ENCODE measurements at places on chromosomes 5 and 9. TPM values are rescaled to one million over a fixed set of nuclear protein-coding genes. Genes with fewer than 3 reads are reported as not detected.

The DRD1 gene
- 0.21 TPM for total RNA-seq

The GDF9 gene
- 1.7 TPM for total RNA-seq

The PCDHA9 gene
- 0.10 TPM for total RNA-seq

The KCNV2 gene
- not detected for total RNA-seq

DNA sequence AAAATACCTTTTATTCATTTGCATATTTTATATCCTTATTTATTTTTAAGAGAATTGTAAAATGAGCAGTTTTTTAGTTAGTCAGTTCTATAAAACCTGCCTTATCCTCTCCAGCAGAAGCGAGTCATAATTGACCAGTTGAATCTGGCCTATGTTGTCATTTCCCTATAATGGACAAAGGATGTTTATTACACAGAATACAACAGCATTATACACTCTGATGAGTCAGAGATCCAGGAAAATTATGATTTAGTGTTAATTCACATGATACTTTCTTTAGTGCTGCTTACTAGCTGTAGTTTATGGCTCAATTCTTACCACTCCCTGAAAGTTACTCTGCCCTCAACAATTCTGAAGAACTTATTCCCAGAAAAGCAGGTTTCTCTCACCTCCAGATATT lies 26.8 kb upstream of the LURAP1L start:
- no peak for DNase-seq

- DNase-seq = no peak
These were observed 18.8 kb upstream of the SLC6A3 start for GRCh38 chr5:1464096-1464446.

GRCh38 chr9:134349936-134350335 lies 23.7 kb downstream of the RXRA start:
- peak; percentile 38 for DNase-seq

DNA sequence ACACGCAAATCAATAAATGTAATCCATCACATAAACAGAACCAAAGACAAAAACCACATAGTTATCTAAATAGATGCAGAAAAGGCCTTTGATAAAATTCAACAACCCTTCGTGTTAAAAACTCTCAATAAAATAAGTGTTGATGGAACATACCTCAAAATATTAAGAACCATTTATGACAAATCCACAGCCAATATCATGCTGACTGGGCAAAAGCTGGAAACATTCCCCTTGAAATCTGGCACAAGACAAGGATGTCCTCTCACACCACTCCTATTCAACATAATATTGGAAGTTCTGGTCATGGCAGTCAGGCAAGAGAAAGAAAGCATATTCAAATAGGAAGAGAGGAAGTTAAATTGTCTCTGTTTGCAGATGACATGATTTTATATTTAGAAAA lies 1946.3 kb upstream of the CDH9 start:
- DNase-seq = no peak

GRCh38 chr5:96566833-96567587 lies 95.2 kb upstream of the CAST start:
- DNase-seq = no peak

- DNase-seq = peak; percentile 58
These were observed 136.6 kb upstream of the OTULINL start for GRCh38 chr5:14445013-14445412.

GRCh38 chr9:68493541-68493940 lies 47.1 kb downstream of the TMEM252 start:
- no peak for DNase-seq

DNA sequence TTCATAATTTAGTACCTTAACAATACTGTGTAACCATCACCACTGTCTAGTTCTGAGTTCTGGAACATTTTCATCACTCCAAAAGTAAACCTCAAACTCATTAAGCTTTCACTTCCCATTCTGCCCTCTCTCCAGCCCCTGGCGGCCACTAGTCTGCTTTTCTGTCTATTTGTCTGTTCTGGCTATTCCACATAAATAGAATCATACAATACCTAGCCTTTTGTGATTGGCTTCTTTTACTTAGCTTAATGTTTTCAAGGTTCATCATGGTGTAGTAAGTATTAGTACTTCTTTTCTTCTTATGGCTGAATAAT lies 138.7 kb downstream of the RAPGEF6 start:
- no peak for DNase-seq

GRCh38 chr9:134915046-134915985 lies 2.4 kb downstream of the FCN1 start:
- no peak for DNase-seq

- DNase-seq = no peak
These were observed 121.7 kb upstream of the FAM120A start for GRCh38 chr9:93329629-93330280.

DNA sequence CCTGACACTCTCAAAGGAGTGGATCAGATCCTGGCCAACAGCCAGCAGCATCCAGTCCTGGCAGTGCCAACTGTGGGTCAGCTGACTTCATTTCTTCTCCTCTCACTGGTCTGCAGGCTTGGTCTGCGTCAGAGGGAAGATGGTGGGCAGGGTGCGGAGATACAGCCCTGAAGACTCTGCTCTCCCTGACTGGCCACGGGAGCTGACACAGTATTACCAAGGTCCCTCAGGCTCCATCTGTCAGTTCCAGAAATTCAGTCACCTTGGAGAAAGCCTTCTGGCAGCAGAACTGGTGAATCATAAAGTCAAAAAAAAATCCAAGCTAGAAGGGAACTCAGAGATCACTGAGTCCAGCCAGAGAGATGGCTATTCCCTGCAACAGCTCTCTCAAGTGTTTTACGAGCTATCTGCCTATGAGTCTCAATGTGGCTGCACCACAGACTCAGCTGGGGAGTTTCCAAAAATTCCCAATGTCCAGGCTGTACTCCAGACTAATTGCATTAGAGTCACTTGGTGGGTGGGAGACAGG lies 27.9 kb downstream of the C1QTNF2 start:
- DNase-seq = no peak

DNA sequence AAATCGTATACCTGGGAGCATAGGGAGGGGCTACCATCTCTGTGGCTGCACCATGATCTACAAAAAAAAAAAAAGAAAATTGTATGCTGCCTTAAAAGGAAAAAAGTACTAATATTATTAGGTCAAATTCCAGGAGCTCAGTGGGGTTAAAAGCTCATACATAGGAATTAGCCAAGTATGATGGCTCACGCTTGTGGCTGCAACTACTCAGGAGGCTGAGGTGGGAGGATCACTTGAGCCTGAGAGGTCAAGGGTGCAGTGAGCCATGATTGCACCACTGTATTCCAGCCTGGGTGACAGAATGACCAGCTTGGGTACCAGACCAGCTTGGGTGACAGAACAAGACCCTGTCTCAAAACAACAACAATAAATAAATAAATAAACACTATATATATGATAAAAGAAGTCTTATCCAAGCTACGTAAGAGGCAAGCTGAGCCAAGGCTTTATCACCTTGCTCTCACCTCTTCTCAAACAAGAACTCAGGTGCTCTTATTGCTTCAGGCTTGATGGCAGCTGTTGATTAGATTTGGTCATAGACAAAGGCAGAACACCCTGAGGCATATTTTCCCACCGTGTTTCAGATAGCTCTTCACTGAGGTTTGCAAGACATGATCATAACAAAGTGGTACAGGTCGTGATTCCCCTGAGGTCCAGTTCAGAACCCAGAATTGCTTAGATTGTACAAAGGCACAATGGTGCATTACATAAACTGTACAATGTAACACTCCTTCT lies 3.3 kb upstream of the FBXW11 start:
- DNase-seq = no peak

GRCh38 chr5:146872188-146872587 lies 6.4 kb downstream of the PPP2R2B start:
- DNase-seq = no peak
